ENCODE measurements at places on chromosomes 16 and 17. TPM values are rescaled to one million over a fixed set of nuclear protein-coding genes. Genes with fewer than 3 reads are reported as not detected.
A peak's percentile ranks its signal among the peaks of the same experiment; 100 is the strongest.

Gene KRT9
- polyA plus RNA-seq, result 0.19 TPM

DNA sequence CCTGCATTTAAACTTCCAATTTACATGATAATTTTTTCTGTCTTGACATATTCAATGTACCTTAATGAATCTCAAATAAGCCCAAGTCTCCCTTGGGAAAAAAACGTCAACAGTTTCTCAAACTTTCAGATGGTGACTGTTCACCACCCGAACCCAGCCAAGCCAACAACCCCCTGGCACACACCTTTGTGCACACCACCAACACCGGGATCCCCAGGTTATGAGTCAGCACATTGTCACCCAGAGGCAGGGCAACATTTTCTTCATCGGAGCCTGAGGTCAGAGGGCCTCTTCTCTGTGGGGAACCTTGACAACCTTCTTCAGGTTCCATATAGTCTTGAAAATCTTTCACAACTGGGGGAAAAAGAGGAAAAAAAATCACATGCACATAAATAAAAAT is 15.5 kb downstream of the DYNC1LI2 start:
- DNase-seq, result no peak

Gene CNGB1
- polyA plus RNA-seq, result not detected

DNA sequence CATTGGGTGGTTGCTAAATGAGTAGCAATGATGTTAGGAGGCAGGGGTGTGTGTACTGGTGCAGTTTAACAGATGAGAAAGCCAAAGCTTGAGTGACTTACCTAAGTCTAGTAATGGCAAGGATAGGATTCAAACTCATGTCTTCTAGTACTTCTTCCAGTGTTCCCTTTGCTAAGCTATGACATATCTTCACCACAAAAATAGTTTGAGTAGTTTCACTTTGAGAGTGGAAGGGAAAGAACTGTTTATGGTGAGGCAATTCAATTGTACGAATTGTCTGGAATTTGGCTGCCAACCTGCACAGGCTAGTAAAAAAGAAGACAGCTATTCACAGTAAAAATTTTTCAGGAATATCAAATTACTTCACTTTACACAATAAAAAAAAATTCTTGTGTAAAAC is 138.0 kb downstream of the NLK start:
- no peak for DNase-seq

Gene MT1G
- polyA plus RNA-seq, result not detected

Gene HAS3
- polyA plus RNA-seq, result 2.7 TPM

Gene CCL2
- polyA plus RNA-seq, result 47.7 TPM

Gene FAM171A2
- polyA plus RNA-seq, result 81.1 TPM

Gene CCL11
- polyA plus RNA-seq, result 0.33 TPM

- peak; percentile 55 for DNase-seq
These were observed 695.3 kb downstream of the WWOX start for GRCh38 chr16:78794581-78795250.

Gene SPATA32
- not detected for polyA plus RNA-seq

Gene SEC14L1
- 69.2 TPM for polyA plus RNA-seq

Gene SULT1A4
- polyA plus RNA-seq, result 8.1 TPM

- DNase-seq, result no peak
These were observed 10.5 kb downstream of the SLC5A10 start for GRCh38 chr17:18962494-18962815.

- no peak for DNase-seq
These were observed 30.4 kb upstream of the NFAT5 start for GRCh38 chr16:69535123-69536050.

- DNase-seq, result no peak
These were observed 14.3 kb upstream of the RNPS1 start for GRCh38 chr16:2282262-2282661.

Gene PLK1
- polyA plus RNA-seq, result 12.2 TPM

Gene CCL1
- polyA plus RNA-seq, result not detected

GRCh38 chr16:528111-529011 is 849 bp downstream of the CAPN15 start:
- peak; percentile 62 for DNase-seq

DNA sequence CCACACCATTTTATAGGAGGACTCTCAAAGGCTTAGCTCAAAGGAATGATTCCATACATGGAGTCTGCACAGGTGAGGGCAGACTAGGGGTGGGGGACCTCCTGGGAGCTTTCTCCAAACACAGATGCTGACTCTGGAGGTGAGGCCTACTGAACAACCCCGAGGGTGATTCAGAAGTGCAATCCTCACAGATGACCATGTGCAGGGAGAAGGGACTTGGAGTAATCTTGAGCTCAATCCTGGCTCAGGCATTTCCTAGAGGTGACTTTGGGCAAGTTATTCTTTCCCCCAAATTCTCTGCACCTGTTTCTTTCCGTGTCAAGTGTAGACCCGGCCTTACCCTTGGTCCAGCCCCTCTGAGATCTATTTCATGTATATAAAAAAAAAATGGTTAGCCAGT is 401.5 kb downstream of the SLC39A11 start:
- DNase-seq, result no peak

GRCh38 chr17:51668963-51669246 is 408.6 kb downstream of the UTP18 start:
- no peak for DNase-seq

GRCh38 chr17:77479372-77480198 is 338.8 kb downstream of the SEC14L1 start:
- peak; percentile 64 for DNase-seq

Gene CACNG1
- 130 TPM for polyA plus RNA-seq

DNA sequence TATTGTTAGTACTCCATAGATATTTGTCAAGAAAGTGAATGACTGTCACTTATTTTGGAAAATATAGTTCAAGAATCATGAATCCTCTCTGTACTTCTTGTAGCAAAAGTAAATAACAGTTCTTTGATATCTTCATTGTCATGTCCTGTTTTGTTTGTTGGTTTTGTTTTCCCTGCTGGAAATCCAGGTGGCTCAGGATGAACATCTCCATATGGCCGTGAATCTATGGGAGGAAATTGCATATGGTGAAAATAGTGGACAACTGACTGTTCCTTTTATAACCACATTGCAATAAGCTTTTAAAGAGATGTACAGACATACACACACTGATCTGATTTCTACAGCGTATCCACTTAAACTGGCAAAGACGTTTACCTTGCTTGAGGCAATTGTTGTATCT is 637.0 kb upstream of the RBFOX1 start:
- no peak for DNase-seq

GRCh38 chr16:88839026-88839529 is 17.7 kb downstream of the GALNS start:
- DNase-seq, result no peak

- no peak for DNase-seq
These were observed 123.5 kb upstream of the PLCG2 start for GRCh38 chr16:81655469-81656162.

GRCh38 chr17:48384164-48384563 is 45.9 kb downstream of the SKAP1 start:
- no peak for DNase-seq

Gene PRSS22
- polyA plus RNA-seq, result not detected

GRCh38 chr17:13587487-13588338 is 14.0 kb downstream of the HS3ST3A1 start:
- DNase-seq, result no peak

DNA sequence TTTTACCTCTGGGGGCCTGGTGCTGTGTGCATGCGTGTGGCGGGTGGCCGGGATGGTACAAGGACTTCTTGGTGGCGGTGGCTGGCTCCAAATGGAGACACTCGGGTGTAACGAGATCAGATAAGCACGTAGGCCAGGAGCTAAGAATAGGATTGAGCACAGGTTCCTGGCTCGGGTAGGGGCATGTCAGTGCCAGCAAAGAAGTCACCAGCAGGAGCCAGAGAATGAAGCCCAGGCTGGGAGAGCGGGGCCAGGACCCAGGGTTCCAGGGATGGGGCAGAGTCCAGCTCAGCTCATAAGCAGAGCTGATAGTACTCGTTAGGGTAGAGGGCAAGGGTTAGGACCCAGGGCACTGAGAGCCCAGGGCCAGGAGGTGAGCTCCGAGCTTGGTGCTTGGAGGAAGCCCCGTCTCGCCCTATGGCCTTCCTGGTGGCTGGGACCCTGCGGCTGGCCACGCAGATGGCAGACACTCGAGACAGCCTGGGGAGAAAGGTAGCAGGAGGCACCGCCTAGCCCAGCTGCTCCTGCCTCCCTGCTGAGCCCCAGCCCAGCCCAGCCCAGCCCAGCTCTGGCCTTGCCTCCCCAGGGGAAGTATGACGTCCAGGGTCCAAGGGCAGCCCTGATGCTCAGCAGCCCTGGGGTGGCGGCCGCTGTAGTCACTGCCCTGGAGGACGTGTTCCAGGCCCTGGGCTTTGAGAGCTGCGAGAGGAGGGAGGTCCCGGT is 8.9 kb downstream of the ZNF213 start:
- DNase-seq, result peak; percentile 54

DNA sequence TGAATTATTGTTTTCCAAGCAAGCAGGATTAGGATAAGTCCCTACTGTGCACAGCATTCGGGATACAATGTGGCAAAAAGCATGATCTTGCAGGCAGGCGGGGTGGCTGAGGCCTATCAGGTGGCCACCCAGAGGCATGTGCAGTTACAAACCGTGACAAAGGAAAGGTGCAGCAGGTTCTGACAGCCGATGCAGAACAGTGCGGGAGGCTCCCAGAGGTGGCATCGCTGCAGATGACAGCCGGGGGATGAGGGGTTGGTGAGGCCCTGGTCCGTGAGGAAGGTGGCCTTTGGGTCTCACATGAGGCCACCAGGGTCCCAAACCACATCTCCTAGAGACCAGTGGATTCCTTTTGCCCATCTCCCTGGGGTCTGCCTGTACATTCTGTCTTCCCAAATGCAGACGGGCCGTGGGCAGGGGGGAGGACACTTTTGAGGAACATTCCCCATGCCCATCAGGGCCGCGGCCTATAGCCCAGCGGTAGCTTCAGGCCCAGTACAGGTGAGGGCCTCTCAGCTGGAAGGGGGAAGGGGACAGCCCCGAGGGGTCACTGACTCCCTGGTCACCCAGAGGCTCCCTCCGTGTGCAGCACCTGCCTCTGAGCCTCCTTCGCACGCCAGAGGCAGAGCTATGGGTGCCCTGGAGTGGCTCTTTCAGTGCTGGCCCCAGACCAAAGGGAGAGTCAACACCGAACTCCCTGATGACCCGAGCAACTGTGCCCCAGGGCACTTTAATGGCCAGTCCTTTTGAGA is 85.1 kb downstream of the SOCS1 start:
- DNase-seq, result no peak

DNA sequence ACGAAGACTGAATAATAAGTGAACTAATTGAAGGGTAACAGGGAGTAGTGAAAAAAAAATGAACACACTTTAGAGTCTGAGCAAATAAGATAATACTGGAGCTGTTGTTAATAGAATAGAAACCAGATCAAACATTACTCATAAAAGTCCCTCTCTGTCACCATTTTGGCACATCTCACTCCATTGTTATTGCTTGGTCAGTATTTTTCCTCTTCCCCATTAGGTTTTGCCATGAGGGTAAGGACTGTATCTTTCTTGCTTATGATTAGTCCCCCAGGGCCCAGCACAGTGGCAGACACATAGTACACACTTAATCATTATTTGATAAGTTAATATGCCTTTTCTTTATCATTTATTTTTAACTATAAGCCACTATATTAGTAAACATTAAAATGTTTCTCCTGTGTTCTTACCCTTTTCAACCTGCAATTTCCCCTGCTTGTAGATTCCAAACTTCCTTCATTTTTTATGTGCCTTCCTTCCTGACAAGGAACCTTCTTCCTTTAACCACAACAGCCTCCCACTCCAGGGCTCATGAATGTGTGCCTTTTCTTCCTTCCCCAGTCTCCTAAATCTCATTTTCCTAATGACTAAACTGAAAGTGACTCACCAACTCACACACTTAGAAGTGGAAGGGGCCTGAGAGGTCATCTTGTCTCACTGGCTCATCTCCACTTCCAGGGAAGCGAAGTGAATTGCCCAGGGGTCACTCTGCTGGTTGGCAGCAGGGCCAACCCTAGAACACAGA is 88.2 kb upstream of the HAS3 start:
- peak; percentile 22 for DNase-seq

GRCh38 chr16:21953541-21953902 is 361 bp downstream of the UQCRC2 start:
- no peak for DNase-seq

GRCh38 chr16:3553138-3553923 is 23.9 kb downstream of the NLRC3 start:
- no peak for DNase-seq

DNA sequence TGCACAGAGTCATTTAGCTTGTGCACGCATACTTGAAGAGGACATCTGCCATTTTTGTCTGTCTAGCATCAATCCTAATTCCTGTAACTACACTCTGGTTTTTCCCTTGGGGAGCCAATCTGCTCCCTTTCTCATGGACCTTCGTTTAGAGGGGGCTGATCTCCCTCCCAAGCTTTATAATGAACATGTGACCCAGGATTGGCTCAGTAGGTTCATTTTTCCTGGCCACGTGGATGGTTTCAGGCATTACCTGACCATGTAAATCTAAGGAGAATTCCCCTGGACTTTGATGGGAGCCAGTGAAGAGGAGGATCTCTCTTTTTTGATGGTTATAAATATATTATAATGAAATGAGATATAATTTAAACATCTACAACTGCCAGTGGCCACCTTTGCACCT is 56.8 kb upstream of the HS3ST2 start:
- no peak for DNase-seq

Gene KCNH4
- polyA plus RNA-seq, result not detected
